NCI-H774 (cell line): ENCODE measurements at places on chromosomes 11 and 22.

DNA sequence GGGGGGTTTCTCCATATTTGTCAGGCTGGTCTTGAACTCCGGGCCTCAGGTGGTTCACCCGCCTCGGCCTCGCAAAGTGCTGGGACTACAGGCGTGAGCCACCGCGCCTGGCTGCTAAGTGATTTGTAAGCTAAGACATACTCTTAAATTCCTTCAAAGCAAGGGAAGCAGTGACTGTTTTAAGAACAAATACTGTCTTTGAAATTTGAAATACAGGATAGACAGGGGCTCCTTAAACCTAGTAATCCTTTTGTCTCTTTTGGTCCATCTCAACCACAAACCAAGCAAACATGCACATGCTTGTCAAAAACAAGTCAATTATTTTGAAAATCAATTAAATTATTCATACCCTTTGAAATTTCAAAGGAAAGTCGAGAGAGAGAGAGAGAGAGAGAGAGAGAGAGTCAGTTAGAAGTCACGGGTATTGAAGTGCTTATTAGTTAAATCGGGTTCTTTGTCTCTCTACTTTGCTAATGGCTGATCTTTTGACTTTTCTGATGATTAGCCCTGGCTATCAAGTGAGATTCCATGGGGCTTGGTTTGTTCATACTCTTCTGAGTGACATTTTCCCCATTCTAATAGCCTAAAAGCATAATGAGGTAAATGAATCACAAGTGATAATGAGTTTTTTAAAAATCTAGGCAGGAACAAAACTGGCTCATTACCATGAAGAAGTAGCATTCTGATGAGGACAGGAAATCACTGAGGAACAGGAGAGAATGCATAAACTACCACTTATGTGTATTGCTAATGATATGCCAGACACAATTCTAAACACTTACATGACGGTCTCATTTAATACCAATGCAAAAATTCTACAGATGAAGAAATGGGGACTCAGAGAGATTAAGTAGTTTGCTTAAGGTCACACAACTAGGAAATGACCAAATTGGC, 48.0 kb downstream of the MCHR1 start:
- DNase-seq = no peak

GRCh38 chr11:104881117-104881794, 17.0 kb downstream of the CASP12 start:
- DNase-seq = no peak

DNA sequence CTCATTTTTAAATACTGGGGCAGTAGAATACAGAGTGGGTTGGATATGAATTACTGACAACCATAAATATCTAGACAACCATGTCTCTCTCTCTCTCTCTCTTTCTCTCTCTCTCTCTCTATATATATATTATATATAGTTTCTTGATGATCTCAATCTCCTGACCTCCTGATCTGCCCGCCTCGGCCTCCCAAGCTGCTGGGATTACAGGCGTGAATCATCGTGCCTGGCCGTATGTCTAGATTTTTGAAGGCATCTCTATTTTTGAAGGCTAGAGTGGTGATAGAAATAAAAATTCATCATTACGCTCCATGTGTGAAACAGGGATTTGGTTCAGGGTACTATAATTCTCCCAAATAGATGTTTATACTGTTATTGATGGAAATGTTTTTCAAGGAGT, 84.1 kb downstream of the DDX10 start:
- no peak for DNase-seq

DNA sequence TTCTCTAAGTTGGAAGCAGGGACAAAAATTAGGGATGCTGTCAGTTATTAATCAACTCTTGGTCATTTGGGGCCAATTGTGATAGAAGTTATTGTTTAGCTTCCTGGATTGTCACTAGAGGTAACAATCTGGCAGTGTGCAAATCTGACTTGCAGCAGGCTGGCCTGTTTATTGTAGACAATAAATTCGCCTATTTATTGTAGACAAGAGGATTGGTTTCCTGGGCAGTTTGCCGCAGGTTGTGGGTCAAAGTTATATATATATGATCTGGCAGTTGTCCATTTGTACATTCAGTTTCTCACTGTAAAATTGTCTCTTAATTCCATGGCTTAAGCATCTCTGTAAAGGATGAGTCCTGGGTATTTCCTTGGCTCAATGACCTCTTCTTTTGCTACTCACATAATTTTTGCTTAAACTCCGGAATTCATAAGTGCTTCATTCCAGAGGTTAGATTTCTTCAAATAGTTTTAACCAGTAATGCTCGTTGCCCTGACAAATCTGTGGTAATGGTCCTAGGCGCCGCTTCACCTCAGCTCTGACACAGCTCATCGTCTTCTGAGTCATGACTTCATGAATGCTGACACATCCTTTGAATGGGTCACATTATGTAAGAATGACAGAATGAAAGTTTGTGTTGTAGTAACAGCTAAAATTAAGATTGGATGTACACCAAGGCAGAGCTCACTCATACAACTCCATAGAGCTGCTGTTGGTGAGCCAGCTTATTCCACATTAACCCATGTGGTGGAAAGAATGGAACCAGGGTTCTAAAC, 7.8 kb upstream of the MMP3 start:
- no peak for DNase-seq

GRCh38 chr11:101949680-101950220, 33.4 kb upstream of the ANGPTL5 start:
- no peak for DNase-seq

DNA sequence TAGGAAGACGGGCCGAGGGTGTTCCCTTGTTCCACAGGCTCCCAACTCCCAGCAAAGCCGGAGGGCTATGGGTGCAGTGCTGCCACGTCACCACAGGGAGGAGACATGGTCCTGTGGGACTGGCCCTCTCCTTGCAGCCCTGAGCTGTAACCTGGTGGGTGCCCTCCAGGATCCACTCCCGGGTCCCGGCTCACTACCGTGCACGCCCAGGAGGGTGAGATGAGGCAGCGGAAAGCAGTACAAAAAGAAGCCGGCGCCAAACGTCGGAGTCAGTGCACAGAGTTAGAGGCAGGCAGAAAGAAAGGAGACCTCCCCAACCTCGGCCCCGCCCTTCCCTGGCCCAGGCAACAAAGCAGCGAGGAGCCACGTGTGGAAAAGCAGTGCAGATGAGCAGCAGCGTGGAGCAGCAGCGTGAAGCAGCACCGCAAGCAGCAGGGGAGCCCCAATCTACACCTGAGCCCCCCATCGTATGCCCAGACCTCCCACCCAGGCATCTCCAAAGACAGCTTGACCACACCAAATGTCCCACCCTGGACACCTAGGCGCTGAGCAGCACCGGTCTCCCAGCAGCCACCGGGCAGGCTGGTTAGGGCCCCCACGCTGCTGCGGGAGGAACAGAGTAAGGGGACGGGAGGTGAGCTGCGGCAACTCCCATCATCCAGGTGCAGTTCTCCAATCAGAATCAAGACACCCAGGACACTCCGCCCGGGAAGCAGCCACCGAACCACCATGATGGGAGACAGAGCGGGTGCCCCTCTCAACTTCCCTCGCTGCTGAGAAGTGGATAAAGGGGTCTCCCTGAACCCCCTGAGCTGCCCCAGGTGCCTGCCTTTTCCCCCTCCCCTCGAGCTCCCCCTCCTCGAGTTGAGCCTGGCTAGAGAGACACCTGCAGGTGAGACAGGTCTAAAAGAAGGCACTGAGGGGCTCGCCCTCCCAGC, 28.8 kb downstream of the IGSF9B start:
- peak; percentile 81 for DNase-seq

DNA sequence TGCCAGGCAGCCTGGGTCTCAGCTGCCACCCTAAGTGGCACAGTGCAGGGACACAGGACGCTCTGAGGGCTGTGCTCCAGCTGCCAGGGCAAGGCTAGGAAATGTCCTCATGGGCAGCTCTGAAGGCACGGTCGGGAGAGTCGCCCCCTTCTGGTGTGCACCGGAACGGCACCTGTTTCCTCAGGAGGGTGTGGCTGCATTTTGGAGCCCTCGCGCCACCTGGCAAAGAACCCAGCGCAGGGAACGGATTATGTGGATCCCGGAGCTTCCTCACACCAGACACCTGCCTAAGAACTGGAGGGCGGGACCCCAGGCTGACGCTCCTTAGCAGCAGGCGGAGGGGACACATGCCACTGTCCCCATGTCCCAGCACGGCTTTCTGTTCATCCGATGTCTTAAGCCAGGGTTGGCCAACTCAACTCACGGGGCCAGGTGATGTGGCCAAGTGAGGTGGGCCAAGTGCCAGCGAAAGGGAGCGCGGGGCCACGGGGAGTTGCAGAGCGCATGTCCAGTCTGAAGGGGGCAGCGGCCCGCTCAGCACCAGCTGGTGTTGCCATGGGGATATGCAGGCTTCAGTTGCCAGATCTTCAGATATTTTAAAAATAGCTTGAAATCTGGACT, 5.1 kb upstream of the SLC22A8 start:
- peak; percentile 30 for DNase-seq

DNA sequence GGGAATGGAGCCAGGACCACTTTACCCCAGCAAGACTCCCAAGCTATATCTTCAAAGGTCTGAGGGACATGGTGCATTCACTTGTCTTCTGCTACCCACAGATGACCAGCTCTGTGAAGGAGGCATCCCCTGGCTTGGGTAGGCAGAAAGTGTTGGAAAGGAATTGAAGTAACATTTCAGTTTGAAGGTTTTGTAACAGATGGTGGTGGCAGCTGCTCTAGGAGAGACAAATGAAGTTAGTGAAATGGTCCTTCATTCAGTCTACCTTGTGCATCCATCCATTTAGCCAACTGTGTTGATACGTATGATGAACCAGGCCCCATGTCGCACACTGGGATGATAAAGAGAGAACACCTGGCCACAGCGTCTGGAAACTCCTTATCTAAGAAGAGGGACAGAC, 140.5 kb downstream of the COMMD9 start:
- DNase-seq = no peak

DNA sequence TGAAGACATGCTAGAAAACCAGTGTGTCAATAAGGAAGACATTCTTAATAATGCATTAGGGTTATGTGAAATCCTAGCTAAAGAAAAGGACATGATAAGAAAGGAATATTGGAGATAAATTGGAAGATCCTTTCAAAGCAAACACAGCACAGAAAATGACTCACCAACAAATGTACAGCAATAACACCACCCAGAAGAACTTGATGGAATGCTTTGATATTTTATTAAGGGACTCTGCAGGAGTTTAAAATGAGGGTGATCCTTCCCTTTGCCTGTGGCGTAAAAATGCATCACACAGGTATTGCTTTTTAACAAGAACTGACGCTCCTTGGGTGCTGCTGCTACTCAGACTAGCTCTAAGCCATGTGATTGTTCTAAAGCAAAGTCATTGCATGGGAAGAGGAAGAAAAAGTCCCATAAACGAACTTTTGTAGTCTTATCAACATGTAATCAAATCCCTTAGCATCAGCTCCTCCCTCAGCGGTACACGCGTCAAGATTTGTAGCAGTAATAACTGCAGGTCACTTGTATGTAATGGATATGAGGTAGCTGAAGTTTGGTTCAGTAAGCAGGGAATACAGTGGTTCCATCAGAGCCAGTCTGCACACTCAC, 48.4 kb upstream of the EED start:
- no peak for DNase-seq

- DNase-seq = no peak
Measured at GRCh38 chr11:110077831-110078325, 15.3 kb upstream of the ZC3H12C start.

DNA sequence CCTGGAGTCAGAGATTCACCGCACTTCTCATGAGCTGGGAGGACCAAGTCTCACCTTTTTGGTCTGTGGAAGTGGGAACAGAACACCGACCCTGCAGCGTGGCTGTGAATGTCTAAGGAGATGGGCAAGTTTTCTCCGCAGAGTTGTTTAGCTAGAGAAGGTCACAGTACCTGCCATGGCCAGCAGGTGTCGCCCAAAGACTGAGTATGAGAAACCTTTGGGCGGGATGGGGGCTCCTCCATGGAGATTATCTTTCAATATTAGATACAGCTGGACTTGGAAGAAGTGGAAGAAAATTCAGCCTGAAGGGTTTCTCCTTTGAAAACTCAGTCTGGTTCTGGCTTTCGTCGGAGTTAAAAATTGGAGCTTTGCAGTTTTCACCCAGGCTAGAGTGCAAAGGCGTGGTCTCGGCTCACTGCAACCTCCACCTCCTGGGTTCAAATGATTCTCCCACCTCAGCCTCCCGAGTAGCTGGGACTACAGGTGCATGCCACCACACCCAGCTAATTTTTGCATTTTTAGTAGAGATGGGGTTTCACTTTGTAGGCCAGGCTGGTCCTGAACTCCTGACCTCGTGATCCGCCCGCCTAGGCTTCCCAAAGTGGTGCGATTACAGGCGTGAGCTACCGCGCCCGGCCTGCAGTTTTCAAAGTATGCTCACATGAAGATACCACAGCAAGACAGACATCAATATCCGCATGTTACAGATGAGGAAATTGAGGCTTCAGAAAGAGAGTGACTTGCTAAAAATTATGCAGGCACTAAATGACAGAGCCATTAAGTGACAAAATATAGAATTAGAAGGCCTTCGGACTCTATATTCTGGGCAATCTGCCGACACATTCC, 10.7 kb upstream of the DSCAML1 start:
- DNase-seq = peak; percentile 41

GRCh38 chr22:36237462-36238372, 1.6 kb downstream of the APOL2 start:
- no peak for DNase-seq

DNA sequence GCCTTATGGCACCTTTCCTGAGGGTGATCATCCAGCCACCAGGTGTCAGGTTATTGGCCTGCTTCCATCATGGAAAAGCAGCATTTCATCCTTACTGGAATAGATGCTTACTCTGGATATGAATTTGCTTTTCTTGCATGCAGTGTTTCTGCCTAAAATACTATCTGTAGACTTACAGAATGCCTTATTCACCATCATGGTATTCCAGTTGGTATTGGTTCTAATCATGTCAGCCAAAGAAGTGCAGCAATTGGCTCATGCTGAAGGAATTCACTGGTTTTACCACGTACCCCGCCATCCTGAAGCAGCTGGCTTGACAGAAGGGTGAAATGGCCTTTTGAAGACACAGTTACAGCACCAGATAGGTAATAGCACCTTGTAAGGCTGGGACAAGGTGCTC, 194.2 kb downstream of the AASDHPPT start:
- DNase-seq = no peak

- no peak for DNase-seq
Measured at GRCh38 chr11:32487270-32487669, 51.9 kb upstream of the WT1 start.

DNA sequence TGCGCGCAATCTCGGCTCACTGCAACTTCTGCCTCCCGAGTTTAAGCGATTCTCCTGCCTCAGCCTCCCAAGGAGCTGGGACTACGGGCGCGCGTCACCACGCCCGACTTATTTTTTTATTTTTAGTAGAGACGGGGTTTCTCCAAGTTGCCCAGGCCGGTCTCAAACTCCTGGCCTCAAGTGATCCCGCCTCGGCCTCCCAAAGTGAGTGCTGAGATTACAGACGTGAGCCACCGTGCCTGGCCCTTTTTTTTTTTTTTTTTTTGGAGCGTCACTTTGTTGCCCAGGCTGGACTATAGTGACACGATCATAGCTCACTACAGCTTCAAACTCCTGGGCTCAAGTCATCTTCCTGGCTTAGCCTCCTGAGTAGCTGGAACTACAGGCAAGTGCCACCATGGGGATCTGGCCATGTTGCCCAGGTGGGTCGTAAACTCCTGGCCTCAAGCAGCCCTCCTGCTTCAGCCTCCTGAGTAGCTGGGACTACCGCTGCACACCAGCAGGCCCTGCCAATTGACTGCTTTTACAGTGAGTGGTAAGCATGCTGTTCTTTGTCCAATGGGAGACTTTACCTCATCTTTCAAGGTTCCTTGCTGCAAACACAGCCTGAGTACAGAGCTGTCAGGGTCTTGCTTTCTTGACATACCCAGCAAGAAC, 600 bp upstream of the CENPM start:
- DNase-seq = no peak
